ENCODE measurements at places on chromosomes 12 and 14. TPM values are rescaled to one million over a fixed set of nuclear protein-coding genes. Genes with fewer than 3 reads are reported as not detected.

GRCh38 chr14:50977863-50978528 is 33.7 kb upstream of the PYGL start:
- no peak for DNase-seq

- no peak for DNase-seq
Observed at GRCh38 chr14:90883197-90883596, 67.0 kb upstream of the TTC7B start.

- no peak for DNase-seq
Observed at GRCh38 chr12:100767371-100767770, 27.2 kb upstream of the ANO4 start.

GRCh38 chr14:55051165-55051422 is 353 bp upstream of the MAPK1IP1L start:
- no peak for DNase-seq

GRCh38 chr12:2263901-2264300 is 211.1 kb downstream of the CACNA1C start:
- DNase-seq, result no peak

Gene CELA1
- not detected for total RNA-seq

Gene OR6C3
- total RNA-seq, result not detected

Gene TMEM63C
- 0.35 TPM for total RNA-seq

Gene TM7SF3
- total RNA-seq, result 64.9 TPM
